Effector memory CD8-positive, alpha-beta T cell (primary cell): ENCODE measurements at places on chromosomes 12 and 14.

GRCh38 chr14:23538785-23539184, 12.8 kb downstream of the ZFHX2 start:
- no peak for DNase-seq

GRCh38 chr12:132638541-132639408, 20.2 kb downstream of the P2RX2 start:
- DNase-seq: no peak

DNA sequence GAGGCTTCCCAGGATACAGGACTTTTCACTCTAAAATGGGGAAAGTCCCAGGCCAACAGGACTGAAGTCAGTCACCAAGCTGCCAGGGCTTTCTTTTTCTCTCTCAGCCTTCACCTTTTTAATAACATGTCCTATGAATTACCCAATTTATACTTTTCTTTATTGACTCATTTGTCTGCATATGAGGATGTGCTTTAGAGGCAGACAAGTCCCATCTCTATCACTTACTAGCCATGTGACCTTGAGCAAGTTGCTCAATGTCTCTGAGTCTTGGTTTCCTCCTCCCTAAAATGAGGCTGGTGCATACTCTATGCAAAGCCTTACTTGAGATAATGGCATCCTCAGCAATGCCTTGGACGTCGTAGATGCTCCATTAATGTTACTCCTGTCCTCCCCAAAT, 98.1 kb upstream of the TMPO start:
- no peak for DNase-seq

DNA sequence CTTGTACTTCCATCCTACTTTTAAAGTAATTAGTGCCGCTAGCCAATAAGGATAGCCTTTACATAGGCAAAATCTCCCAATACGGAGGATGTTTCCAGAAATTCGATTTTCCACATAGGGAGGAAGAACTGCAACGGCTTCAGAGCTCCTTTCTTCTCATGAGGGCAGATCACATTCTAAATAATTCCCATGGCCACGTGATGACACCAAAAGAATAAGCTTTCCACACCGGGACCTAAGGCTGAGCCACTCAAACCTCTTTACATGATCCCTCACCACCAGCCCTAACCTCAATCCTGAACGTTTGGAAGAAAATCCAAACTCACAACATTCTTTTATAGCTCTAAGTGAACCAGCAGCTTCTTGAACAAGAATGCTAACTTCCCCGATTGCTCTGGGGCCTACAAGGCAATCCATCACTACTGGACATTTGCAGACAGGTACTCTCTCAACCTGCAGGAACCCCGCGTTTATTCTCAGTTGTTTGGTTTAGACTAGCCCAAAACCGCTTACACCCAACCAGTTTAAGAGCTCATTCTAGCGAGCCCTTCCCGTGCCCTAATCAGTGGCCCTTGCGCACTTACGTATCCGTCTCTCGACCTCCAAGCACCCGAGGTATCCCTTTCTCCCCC, 884 bp downstream of the CAPRIN2 start:
- DNase-seq: no peak

GRCh38 chr12:70469221-70469820, 103.2 kb downstream of the KCNMB4 start:
- no peak for DNase-seq

DNA sequence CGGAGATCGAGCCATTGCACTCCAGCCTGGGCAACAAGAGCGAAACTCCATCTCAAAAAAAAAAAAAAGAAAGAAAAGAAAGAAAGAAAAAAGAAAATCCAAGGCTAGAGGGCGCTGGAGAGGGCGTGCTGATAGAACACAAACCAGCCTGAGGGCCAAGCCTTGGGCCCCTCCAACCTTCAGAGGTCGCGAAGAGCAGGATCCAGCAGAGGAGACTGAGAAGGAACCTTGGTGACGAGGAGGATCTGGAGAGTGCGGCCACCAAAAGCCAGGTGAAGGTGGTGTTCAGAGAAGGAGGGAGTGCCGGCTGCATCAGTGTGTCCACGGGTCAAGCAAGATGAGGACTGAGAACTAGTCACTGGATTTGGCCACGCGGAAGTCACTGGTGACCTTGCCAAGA, 4.1 kb upstream of the DYNC1H1 start:
- no peak for DNase-seq

DNA sequence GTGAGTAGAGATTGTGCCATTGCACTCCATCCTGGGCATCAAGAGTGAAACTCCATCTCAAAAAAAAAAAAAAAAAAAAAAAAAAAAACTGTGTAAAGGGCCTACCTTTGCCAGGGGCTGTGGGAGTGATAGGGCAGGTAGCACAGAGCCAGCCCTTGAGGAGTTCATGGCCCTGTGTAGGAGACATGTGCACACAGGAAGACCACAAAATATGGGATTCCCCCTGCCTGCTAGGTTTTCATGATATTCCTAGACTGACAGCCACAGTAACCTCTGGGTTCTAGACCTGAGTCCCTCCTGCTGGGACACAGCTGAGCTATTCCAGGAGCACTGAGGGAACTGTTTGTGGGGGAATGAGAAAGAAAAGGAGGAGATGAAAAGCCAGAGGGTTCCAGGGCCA, 8.3 kb upstream of the SPTSSA start:
- no peak for DNase-seq
